ENCODE measurements at places on chromosomes 2 and 18. TPM values are rescaled to one million over a fixed set of nuclear protein-coding genes. Genes with fewer than 3 reads are reported as not detected.

DNA sequence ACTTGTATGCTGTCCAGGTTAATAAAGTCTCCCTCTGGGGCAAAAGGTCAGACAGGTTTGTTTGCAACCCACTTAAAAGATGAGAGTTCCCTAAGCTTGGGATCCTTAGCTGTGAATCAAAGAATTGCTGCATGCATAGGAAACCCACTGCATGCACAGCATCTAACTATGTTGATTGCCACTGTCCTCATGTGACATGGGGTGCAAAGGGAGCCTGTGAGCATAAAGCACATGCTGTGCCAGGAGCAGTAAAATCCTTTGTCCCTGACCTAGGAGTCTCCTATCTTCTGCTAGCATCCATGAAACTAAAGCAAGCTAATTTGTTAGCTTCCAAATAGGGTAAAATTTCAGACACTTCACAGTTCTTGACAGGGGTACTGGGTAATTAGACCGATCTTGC lies 13.8 kb downstream of the METTL4 start:
- no peak for DNase-seq

Gene ST8SIA3
- total RNA-seq, result not detected

DNA sequence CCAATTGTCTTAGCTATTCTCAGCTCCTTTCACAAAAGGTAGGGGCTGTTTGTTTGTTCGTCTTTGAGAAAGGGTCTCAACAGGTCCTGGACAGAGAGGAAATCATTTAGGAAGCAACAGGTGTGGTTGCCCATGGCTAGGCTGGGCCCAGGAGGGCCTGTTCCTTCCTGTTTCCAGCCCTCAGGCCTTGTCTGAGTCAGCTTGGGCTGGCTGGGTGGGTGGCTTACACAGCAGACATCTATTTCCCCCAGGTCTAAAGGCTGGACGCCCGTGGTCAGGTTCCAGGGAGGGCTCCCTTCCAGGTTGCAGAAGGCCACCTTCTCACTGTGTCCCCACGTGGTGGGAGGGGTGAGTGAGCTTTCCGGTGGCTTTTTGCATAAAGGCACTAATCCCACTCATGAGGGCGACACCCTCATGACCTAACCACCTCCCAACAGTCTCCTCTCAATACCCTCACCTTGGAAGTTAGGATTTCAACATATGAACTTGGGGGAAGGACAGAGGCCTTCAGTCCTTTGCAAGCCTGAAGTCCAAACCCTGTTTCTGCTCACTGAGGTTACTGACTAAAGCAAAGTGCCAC lies 45.5 kb downstream of the ARHGEF4 start:
- DNase-seq, result no peak

- DNase-seq, result no peak
Observed at GRCh38 chr2:25062511-25062917, 20.6 kb downstream of the EFR3B start.

DNA sequence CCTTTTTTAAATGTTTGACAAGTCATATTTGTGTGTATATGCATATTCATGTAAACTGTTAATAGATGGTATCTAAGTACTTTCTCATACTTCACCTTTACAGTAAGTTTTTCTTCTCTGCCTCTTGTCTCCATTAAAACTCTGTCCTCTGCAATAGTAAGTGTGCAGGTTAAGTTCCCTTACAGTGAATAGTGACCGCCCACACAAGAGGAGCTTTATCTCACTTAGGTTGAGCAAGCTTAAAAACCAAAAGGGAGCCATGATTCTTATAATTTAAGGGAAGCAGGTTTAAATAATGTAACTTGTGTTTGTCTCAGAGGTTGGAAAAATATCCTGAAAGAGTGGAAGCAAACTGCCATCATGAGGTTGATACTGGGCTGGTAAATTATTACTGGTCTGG lies 61.3 kb downstream of the MRPS9 start:
- no peak for DNase-seq

DNA sequence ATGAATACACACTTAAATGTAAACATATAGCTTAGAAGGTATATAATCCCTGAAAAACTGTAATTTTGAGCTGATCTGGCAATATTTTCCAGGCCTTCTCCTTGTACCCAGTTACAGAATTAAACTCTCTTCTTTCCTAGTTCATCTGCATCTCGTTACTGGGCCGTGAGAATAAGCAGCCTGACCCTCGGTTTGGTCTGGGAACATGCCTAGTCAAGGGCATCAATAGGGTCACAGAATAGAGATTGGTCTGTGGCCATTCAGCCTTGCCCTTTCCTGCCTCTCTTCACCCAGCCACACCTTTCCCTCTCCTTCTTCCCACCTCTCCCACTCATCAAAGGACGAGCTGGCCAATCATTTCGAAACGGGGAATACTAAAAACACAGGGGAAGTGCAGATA lies 27.3 kb downstream of the SULT1C2 start:
- DNase-seq, result no peak

GRCh38 chr2:236965021-236965840 lies 120.5 kb upstream of the COPS8 start:
- DNase-seq, result no peak

DNA sequence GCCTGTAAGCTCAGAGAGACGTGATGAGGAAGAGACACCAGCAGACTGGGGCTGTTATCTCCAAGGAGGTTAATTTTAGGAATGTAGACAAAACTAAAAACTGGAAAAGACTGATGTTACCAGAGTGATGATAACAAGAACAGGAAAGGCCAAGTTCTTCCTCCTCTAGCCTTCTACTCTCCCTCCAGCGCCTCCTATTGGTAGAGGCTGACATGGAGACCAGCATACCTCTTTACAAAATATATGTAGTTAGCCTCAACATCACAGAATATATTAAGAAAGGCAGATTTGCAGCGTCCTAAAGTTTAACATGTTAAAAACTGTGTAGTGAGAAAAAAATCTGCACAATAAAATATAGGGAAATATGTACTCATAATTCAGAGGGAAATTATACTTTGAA lies 66.0 kb downstream of the TCF4 start:
- DNase-seq, result peak; percentile 35

Gene RTN4
- 76.7 TPM for total RNA-seq

DNA sequence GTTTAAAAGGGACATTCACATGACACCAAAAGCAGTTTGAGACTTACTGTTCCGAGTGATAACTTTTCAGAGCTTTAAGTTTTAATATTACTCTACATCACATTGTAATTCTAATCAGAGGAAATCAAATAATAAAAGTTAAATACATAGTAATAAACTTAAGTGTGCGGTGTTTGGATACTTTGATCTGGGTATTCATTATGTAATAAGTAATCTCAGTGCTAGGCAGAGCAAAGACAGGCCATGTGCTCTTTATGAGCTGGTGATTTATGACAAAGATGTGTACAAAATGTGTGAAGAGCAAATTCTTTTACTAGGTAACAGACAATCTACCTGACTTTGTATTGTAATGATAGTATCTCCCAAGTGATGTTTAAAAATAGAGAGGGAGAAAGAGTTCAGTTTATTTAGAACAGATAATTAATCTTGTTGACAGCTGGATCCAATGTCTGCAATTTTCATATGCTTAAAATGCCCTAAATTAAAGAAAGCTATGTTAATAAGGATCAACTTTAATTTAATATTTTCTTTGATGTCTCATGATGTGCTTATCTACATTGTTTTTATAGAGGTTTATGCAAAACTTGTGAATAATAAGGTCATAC lies 4.4 kb downstream of the CFAP221 start:
- DNase-seq, result no peak

DNA sequence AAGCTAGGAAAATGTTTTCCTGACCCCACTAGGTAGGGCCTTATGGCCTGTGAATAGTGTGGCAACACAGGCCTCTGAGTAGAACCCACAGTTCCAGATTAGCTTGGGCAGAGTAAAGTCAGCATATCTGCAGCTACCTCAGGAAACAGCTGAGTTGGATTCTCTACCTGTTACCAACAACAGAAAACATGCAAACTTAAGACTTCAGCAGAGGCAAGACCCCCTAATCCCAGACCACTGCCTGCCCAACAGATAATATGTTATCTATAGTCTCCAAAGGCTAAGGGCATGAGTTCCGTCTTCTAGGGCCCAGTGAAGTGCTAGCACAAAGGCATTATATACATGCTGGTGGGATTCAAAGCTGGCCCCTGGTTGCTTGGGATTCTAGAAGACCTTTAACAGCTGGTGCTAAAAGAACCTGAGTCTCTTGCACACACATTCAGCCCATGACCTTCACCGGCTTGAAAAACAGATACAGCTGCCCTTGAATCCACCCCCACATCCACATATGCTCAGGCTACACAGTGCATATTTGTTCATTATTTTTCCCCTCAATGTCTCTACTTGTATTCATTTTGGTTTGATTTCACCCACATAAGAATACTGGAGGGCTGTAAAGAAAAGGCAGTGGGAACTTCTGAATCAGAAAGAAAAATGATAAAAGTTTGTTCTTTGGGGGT lies 13.5 kb upstream of the UBXN4 start:
- DNase-seq, result no peak

- DNase-seq, result no peak
Observed at GRCh38 chr2:27724905-27725701, 46.4 kb upstream of the MRPL33 start.

Gene FAP
- not detected for total RNA-seq

DNA sequence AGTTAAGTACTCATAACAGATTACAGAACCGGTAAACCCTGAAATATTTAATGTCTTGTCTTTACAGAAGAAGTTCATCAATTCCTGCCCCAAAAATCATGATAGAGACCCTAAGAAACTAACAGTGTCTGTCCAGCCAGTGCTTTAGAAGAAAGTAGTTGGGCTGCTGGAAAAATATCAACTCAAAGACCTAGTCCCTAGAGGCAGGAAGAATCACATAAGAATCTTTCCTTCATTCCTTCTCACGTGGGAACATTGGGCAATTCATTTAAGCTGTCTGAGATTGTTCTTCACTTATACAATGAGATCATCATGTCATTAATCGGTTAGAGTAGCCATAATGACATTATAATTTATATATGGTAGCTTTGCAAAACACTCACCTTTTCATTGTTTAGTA lies 156.4 kb downstream of the CCBE1 start:
- DNase-seq, result no peak

Gene LYPD6B
- not detected for total RNA-seq

DNA sequence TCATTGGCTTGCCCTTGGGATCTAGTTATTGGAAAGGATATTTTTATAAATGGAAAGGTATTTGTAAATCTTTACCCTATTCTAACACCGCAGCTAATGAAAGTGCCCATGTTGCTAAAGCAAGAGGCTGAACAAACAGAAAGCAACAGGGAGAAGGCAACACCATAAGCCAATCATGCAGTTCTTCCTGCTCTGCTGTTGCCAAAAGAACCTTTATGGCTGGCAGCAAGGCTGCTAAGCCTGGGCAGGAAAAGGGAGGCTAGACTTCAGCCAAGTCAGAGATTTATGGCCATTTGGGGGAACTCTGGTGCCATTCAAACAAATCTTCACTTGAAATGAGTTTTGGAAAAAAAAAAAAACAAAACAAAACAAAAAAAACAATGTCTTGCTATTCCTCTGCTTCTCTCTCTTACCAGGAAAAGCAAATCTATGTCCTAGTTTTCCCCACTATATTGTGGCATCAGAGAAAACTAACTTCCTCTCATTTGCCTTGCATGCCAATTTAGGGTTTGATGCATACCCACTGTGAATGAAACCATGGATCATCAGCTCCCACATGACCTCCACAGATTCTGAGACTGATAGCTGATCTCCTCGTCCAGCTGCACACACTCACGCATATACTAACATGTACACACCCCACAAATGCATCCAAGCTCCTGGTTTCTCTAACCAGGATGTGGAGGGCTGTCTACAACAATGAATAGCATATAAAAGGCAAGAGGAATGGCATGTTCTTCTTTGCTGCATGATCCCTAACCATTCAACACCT lies 179.3 kb downstream of the C1D start:
- no peak for DNase-seq

Gene MAP3K20
- 3.0 TPM for total RNA-seq

DNA sequence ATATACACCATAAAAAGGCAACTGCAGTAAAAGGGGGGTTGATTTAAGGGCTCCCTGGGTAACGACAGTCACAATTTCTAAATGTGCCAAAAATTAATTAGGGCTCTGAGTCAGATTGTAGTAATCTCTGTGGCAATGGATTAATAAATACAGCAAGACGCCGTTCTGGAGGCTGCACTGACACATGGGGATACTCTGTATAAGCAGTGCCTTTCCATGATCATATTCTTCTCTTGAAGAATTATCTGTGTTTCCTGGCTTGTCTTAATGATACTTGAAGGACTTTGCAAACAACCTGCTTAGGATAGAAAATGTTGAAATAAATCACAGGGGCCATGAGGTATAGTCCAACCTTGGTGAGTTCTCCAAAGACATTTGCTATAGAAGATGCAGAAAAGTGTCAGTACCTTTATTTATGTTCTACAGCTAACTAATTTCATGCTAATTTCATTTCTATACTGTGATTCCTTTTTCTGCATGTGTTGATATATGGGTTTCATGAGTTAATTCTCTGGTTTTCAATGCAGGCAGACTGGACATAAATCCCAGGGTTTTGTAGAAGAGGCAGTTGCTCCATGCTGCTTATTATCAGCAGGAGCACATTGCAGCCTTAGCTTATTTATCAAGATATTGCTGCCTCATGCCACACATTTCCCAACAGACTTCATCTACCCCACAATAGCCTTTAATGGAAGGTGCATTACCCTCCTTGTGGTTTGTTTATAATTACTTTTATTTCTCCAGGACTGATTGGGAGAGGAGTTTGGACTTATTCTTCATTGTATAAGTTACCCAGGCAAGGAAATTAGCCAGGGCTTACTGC lies 54.8 kb downstream of the HNMT start:
- no peak for DNase-seq

Gene ADD2
- 42.9 TPM for total RNA-seq

GRCh38 chr2:231634412-231634811 lies 41.7 kb downstream of the TEX44 start:
- no peak for DNase-seq

GRCh38 chr2:282371-283263 lies 5.3 kb downstream of the ALKAL2 start:
- DNase-seq, result no peak

DNA sequence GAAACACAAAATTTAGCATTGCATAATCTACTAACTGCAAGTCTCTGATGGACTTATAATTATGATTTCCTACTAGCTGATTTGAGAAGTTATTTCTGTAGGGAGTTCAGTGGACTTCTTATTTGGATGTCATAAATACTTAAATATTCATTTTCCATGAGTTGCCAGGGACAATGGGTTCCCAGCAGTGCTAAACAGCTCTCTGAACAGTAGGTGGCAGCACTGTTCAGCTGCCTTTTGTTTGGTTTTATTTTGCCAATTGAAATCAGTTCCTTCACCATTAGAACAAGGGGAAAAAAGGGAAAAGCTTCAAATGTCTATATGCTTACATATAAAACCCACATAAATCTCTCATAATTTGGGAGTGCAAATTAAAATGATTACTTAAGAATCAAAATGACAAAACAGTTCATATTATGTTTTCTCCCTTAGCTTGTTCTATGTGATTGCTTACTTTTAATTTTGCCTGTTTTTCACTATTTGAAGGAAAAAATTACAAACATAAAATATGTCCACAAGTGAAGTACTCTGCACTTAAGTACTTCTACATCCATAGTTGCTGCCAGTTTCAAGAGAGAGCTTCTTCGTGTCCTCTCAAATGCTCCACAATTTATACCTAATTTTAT lies 898.9 kb downstream of the CPS1 start:
- DNase-seq, result peak; percentile 31

Gene MTIF2
- 43.9 TPM for total RNA-seq

- DNase-seq, result no peak
Observed at GRCh38 chr2:233208382-233209116, 42.9 kb upstream of the ATG16L1 start.

Gene ACADL
- not detected for total RNA-seq
